ENCODE measurements at places on chromosomes 5 and 9.

- H3K27ac ChIP-seq = peak overlapping the region; percentile 84
- peak overlapping the region; percentile 55 for H3K4me3 ChIP-seq
- peaks cover 77% of the 10 kb centered on the region for H3K4me1 ChIP-seq
- peaks cover 41% of the 10 kb centered on the region for H3K36me3 ChIP-seq
- no peak for DNase-seq
Measured at GRCh38 chr9:36938617-36939016, 95.5 kb downstream of the PAX5 start.

DNA sequence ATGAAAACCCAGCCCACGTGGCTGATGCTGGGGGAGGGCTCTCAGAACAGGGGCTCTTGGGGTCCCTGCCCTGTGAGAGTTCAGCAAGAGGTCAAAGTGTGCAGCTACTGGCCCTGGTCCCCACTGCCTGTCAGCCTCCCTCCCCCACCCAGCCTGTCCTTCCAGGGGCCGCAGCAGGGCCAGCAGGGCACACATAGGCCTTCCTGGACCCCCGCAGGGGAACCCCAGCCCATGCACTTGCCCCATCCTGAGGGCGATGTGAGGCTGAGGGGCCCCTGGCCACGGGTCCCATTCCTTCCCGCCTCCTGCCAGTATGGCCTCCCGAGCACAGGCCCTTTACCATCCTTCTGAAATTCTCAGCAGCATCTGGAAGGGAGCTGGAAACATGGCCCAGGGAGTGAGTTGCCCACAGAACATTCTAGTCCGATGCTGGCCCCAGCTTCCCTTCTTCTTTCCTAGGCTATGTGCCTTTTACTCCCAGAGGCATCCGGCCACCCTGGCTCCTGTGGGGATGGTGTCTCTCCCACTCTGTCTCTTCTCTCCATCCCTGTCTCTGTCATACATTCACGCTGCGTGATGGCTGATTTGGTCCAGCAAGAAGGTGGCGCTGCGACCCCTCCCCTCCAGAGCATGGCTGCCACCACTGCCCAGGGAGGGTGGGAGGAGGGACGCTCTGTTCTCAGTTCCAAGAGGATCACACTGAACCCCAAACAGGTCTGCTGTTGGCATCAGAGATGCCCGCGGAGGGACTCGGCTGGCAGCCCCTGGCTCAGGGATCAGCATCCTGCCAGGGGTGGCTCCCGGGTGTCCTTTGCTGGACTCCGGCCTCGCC is 19.6 kb downstream of the MRPL36 start:
- H3K4me1 ChIP-seq = peaks cover 22% of the 10 kb centered on the region
- H3K36me3 ChIP-seq = no peaks in the 10 kb centered on the region
- H3K27me3 ChIP-seq = peaks cover 13% of the 10 kb centered on the region
- DNase-seq = no peak

DNA sequence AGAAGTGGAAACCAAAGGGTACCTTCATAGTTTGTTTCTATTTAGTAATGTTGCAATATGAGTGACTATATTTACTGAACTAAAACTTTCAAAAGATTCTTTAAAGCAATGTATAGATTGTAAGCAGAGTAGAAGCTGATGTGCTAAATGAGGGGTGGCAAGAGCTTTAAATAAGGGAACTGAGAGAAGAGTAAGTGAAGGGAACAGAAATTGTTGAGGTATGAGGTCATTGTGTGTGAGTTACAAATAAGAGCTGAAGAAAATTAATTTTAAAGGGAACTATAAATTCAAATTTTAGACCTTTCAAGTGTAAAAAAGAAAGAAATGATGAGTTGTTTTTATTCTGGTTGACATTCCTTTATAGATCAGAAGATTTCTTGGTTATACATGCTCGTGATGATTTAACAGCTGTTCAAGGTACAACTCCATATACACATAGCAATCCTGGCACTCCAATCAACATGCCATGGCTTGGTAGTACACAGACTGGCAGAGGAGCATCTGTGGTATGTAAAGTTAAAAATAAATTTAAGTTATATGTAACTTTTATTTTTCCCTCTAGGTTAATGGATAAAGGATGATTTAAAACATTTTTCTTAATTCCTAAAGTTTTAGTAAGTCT is 135.1 kb upstream of the TNFAIP8 start:
- H3K4me3 ChIP-seq = no peak overlapping the region
- H3K27ac ChIP-seq = peak overlapping the region; percentile 10
- no peak for DNase-seq
- no peaks in the 10 kb centered on the region for H3K27me3 ChIP-seq

DNA sequence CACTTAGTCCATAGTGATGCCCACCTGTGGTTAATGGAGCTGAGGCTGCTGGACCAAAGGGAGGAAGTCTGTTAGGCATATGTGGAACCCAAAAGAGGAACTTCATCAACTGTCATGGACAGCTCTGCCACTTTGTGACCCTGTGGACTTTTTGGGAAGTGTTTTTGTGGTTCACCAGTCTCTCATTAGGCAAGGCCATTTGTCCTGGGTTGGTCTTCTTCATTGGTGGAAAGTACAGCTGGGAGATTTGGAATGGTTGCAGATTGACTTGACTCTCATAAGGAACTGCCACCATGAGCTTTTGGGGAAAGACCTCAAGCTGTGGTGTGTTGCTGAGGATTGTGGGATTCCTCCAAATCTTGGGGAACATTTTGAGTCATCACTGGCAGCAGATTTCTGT is 31.9 kb upstream of the IL12B start:
- peaks cover 12% of the 10 kb centered on the region for H3K4me1 ChIP-seq
- peaks cover 9% of the 10 kb centered on the region for H3K36me3 ChIP-seq
- DNase-seq = no peak
- H3K27ac ChIP-seq = no peak overlapping the region
- H3K4me3 ChIP-seq = no peak overlapping the region

GRCh38 chr5:75931175-75931574 is 152.0 kb upstream of the SV2C start:
- H3K27ac ChIP-seq = no peak overlapping the region
- no peaks in the 10 kb centered on the region for H3K36me3 ChIP-seq
- no peak for DNase-seq
- peaks cover 3% of the 10 kb centered on the region for H3K27me3 ChIP-seq
- H3K4me1 ChIP-seq = no peaks in the 10 kb centered on the region
- H3K4me3 ChIP-seq = no peak overlapping the region

- peak; percentile 32 for DNase-seq
- peaks cover 28% of the 10 kb centered on the region for H3K4me1 ChIP-seq
- peak overlapping the region; percentile 76 for H3K27ac ChIP-seq
- H3K4me3 ChIP-seq = peak overlapping the region; percentile 66
Measured at GRCh38 chr5:154477382-154478223, 424 bp downstream of the HAND1 start.

- no peak overlapping the region for H3K4me3 ChIP-seq
- no peak overlapping the region for H3K27ac ChIP-seq
- no peaks in the 10 kb centered on the region for H3K36me3 ChIP-seq
Measured at GRCh38 chr5:58002323-58002722, 457.6 kb downstream of the PLK2 start.

- no peak overlapping the region for H3K27ac ChIP-seq
- no peaks in the 10 kb centered on the region for H3K27me3 ChIP-seq
- H3K4me1 ChIP-seq = peaks cover 34% of the 10 kb centered on the region
- no peak for DNase-seq
- no peak overlapping the region for H3K4me3 ChIP-seq
Measured at GRCh38 chr9:4982721-4983482, 2.2 kb upstream of the JAK2 start.
